ENCODE measurements at places on chromosomes 7 and 10.

- DNase-seq: no peak
These were observed 278.6 kb downstream of the USP6NL start for GRCh38 chr10:11332846-11333245.

- DNase-seq: no peak
These were observed 139.1 kb upstream of the SORCS3 start for GRCh38 chr10:104501864-104502579.

- peak; percentile 44 for DNase-seq
These were observed 61.1 kb downstream of the GNAT3 start for GRCh38 chr7:80450621-80451308.

GRCh38 chr7:38796626-38797501 is 112.1 kb downstream of the VPS41 start:
- DNase-seq: peak; percentile 66

- peak; percentile 25 for DNase-seq
These were observed 5.3 kb downstream of the PPP1R3C start for GRCh38 chr10:91627344-91628102.

DNA sequence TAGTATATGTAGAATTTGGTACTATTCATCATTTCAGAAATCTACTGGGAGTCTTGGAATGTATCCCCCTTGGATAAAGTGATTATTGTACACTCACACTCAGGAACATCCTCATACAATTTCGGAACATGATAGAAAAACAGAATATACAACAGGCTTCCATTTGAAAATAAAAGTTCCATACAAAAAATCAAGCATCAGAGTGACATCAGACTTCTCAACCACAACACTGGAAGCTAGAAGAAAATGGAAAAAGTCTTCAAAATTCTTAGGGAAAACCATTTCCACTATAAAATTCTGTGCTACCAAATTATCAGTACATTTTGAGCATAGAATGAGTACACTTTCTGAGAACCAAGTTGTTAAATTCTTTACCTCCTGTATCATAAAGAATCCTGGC is 8.8 kb downstream of the LYZL1 start:
- no peak for DNase-seq

GRCh38 chr10:17386616-17387075 is 67.7 kb downstream of the ST8SIA6 start:
- no peak for DNase-seq

GRCh38 chr7:80589631-80590030 is 48.8 kb upstream of the CD36 start:
- DNase-seq: no peak

DNA sequence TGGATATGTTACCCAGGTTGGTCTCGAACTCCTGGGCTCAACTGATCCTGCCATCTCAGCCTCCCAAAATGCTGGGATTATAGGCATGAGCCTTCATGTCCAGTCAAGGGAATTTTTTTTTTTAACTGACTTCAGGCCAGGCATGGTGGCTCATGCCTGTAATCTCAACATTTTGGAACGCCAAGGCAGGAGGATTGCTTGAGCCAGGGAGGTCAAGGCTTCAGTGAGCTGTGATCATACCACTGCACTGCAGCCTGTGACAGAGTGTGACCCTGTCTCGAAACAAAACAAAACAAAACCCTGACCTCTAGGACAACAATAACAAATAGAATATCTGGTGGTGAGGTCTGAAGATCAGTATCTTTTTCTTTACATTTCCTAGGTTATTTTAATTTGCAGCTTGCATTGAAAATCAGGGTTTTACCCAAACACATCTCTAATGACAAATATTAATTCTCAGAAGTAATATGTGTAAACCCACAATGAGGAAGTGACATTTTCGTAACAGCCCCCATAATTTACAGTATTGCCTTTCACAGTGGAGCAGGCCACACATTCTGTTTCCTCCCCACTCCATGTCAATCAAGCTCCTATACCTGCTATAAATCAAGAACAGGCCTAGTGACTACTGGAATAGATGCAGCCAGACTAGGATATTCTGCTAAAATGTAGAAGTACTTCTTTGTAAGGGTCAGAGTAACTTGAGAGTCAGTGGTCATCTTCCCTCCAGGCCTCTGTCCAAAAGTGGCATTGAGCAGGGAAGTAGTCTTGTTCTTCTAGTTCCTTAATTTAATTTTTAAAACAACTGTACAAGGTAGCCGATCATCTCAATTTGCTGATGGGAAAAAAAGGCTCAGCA is 43.3 kb upstream of the ECHDC3 start:
- no peak for DNase-seq

DNA sequence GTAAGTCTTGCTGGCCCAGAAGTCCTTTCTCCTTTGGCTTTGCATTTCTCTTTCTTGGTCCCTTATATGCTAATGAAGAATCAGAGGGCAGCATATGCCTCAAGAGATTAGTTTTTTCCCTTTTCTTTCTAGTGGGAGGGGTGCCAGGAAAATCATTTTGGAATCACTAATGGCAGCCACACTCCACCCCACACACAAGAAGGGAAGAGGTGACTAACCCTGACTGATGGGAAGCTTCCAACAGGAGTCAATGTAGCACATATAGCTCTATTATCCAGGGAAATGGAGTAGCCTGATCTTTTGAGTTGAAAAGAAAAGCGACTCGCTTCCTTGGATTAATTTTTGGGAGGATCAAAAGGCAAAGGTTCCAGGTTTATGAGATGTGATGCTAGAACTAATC is 225.3 kb downstream of the KIF20B start:
- DNase-seq: no peak

GRCh38 chr7:82172881-82173280 is 270.7 kb downstream of the CACNA2D1 start:
- no peak for DNase-seq

GRCh38 chr7:39700932-39701331 is 77.6 kb downstream of the RALA start:
- no peak for DNase-seq

GRCh38 chr7:64686493-64687184 is 20.7 kb downstream of the ZNF107 start:
- no peak for DNase-seq
